ENCODE measurements at places on chromosomes 4 and X. TPM values are rescaled to one million over a fixed set of nuclear protein-coding genes. Genes with fewer than 3 reads are reported as not detected.

RAB9B gene
- not detected for total RNA-seq

FAM149A gene
- 1.7 TPM for total RNA-seq

FGF5 gene
- total RNA-seq = 0.79 TPM

DGAT2L6 gene
- total RNA-seq = not detected

ITIH6 gene
- 0.01 TPM for total RNA-seq

BMPR1B gene
- 5.0 TPM for total RNA-seq

HMX1 gene
- total RNA-seq = 0.10 TPM

MOSPD2 gene
- total RNA-seq = 9.7 TPM

PRICKLE3 gene
- total RNA-seq = 17.8 TPM

FAAH2 gene
- total RNA-seq = 0.13 TPM

CPZ gene
- total RNA-seq = 0.21 TPM

HTN1 gene
- total RNA-seq = not detected

CT45A2 gene
- not detected for total RNA-seq

ARR3 gene
- total RNA-seq = not detected

UGT2B17 gene
- total RNA-seq = not detected

FOXP3 gene
- total RNA-seq = 0.12 TPM

CFAP99 gene
- 0.05 TPM for total RNA-seq

TECRL gene
- total RNA-seq = not detected

NCBP2L gene
- total RNA-seq = not detected

ALB gene
- not detected for total RNA-seq

KANTR gene
- total RNA-seq = 1.5 TPM

FATE1 gene
- not detected for total RNA-seq

TREX2 gene
- 1.7 TPM for total RNA-seq

SLC9A6 gene
- 8.8 TPM for total RNA-seq

CCKAR gene
- total RNA-seq = not detected

TLL1 gene
- total RNA-seq = 0.15 TPM
